ENCODE measurements at places on chromosomes 2 and 18.

GRCh38 chr2:167128130-167128529 lies 239.8 kb downstream of the XIRP2 start:
- DNase-seq = no peak

- peak; percentile 63 for DNase-seq
Measured at GRCh38 chr18:54223568-54224241, 764 bp downstream of the MBD2 start.

GRCh38 chr2:174759381-174760065 lies 4.7 kb downstream of the CHRNA1 start:
- DNase-seq = no peak

- DNase-seq = no peak
Measured at GRCh38 chr2:215399067-215399716, 36.7 kb downstream of the FN1 start.

- DNase-seq = no peak
Measured at GRCh38 chr2:158273791-158274190, 172.1 kb downstream of the UPP2 start.

- DNase-seq = no peak
Measured at GRCh38 chr2:121061633-121062032, 223.4 kb downstream of the TFCP2L1 start.

DNA sequence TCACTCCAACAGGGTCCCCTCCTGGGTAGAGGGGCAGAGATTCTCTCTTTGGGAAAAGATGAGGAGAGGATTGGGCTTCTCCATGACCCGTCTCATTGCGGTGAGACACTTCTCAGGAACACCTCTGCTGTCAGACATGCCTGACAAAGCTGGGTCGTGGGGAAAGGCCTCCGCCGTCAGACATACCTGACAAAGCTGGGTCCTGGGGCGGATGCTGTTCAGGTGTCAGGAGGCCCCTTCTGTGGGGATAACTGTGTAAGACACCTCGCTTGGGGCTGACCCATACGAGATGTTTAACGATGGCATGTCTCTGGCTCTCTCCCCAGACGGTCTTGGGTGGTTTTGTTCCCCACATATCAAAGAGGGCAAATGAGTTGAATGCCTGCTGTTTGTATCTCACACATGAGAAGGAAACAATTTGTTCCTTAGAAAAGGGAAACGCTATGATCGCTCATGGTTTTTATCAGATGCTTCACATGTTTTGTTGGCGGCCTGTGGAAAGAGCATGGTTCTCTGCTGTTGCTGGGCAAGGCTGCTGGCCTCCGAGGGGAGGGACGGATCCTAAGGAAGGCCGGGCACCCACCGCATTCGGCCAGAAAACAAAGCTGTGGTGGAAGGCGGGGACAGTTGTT lies 40.8 kb upstream of the PXDN start:
- no peak for DNase-seq

- DNase-seq = no peak
Measured at GRCh38 chr18:69689121-69689759, 258.4 kb downstream of the CD226 start.

GRCh38 chr2:100803334-100803733 lies 16.6 kb upstream of the NPAS2 start:
- no peak for DNase-seq
